ENCODE measurements at places on chromosomes 3 and 15.

GRCh38 chr15:44265757-44266156 is 22.8 kb upstream of the GOLM2 start:
- peak; percentile 31 for DNase-seq

DNA sequence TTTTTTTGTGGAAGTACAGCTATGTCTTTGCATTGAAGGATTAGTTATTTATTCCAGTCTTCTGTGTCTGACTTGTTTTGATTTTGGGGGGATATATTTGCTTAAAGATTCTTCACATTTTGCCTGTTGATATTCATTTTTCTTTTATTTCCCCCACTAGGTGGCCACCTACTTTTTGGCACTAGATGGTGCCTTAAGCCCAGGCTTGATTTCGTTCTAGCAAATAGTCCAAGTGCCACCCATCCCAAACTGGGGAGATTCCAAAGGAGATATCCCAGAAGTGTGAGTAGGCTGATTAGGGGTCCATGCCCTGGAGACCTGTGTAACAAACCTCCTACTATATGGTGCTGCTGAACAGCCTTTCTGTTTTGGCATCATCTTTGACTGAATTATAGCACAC is 80.0 kb upstream of the SPATA16 start:
- DNase-seq: no peak

DNA sequence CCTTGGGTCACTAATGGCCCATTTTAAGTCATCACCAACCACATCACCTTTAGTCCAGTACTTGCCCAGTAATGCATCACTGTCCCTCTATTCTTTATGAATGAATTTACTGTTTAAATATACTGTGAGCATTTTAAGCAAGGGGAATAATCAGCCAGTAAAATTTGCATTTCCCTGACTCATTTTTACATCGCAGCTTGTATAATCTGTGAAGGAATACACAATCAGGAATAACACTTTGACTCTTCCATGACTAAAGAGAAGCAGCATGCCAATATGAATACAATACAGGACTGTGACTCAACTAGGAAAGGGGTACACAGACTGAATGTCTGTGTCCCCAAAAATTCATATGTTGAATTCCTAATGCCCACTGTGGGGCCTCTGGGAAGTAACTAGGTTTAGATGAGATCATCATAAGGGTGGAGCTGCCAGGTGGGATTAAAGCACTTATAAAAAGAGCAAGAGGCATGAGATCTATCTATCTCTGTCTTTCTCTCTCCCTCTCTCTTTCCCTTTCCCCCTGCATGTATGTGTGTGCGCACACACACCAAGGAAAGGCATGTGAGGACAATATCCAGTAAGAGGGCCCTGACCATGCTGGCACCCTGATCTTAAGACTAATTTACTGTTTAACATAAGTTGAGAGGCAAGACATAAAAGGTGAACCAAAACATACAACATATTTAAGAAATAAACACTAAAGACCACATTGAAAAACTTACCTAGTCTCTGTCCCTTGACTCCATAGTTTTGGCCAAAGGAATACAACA is 12.1 kb downstream of the B4GALT4 start:
- no peak for DNase-seq

DNA sequence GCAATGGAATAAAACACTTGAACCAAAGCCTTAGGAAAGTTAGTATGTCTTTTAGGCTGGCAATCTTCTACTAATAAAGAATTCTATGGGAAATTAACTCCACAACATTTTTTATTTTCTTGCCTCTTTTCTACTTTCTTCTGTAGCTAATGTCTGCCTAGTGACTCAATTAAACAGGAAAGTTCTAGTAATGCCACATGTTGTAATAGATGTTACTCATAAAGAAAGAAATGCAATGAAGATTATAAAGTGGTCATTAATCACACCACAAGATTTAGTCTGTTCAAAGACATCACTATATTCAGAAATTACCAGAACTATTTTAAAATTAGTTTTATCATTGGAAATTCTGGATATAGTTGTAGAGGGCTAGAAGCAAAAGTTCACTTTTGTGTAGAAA is 329.7 kb downstream of the SI start:
- DNase-seq: no peak

- no peak for DNase-seq
Measured at GRCh38 chr3:176401211-176401610, 796.1 kb downstream of the TBL1XR1 start.

- DNase-seq: no peak
Measured at GRCh38 chr3:20240154-20240883, 54.3 kb upstream of the SGO1 start.

- peak; percentile 86 for DNase-seq
Measured at GRCh38 chr3:71779674-71780377, 5.1 kb downstream of the PROK2 start.

Measured in hematopoietic multipotent progenitor cell (in vitro differentiated cells).